ENCODE measurements at places on chromosomes 5 and 9.

DNA sequence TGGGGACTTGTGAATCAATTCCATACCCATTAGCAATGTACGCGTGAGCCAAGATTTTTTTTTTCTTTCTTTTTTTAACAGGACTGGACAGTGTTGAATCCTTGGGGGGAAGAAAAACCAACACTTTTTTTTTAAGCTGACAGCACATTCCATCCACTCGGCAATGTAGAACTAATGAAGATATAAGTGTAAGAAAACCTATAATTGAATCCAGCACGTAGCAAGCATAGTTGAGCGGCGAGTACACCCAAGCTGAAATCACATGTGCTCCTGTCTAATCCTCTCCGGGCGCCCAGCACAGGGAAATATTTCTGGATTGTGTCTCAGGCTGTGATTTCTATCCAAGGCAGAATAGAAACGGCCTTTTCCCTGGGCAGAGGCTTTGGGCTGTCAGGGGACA, 118.2 kb downstream of the BOD1 start:
- DNase-seq, result peak; percentile 5

- DNase-seq, result no peak
Measured at GRCh38 chr5:154277499-154277898, 87.0 kb downstream of the GALNT10 start.

DNA sequence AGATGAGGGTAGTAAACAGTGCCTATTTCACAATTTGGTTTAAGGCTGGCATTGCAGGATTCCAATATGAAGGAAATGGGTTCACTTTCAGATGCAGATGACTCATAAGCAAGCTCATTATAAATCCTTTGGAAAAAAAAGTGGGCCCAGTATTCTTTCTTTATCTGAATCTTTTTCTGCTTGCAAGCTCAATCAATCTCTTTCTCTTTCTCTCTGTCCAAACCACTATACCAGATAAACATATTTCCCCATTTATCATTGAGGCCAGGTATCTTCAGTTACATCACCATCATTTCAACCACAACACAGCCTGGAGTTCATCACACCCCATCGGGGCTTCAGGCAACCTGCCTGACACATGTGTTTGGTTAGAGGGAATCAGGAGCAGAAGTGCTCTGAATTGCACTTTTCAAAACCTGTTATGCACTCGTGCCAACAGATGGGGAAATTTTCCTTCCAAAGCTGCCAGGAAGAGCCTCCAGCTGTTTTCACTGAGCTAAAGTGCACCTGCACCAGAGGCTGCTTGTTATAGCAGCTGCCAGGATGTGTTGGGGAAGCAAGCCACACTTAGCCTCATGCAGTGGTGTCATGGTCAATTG, 30.0 kb upstream of the MAMDC2 start:
- no peak for DNase-seq

DNA sequence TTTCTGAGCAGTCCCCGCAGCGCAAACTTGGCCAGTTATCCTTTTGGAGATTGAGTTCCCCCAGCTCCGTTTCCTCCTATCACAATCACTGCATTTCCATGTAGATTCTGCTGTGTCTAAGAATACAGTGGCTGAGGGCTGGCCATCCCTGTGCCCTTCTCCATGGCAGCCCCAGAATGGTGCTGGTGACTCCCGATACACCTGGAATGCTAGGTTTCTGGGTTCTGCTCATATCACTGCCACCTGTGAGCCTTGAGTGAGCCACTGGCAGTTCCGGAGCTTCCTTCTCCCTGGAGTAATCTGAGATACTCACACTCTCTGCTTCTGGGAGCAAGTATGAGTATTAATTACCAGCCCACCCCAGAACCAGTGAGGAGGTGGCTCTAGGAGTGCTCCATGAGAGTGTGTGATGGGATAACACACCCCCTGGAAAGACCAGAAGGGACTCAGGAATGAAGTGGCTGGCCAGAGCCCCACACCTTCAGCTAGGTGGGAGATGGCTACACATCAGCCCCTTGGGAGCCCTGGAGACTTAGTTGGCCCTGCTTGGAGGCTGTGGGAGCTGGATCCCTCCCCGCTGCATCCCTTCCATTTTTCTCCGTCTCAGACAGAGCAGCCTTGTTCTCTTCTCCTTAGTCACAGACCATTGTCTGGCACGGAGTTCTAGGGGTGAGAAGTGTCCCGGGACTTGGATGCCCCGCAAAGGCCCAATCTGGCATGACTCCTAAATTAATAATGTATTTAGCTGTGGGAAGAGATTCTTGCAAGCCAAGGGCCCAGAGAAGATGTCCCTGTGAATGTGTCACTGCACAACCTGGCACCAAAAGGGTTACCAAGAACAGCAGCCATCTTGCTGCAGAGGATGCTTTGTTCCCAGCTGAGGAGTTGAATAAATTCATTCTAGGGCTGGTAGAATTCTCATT, 4.9 kb downstream of the PCDHGC5 start:
- DNase-seq, result no peak

GRCh38 chr9:99811598-99812383, 9.9 kb upstream of the NR4A3 start:
- DNase-seq, result no peak

- DNase-seq, result no peak
Measured at GRCh38 chr9:130694205-130694604, 625 bp downstream of the EXOSC2 start.

- DNase-seq, result no peak
Measured at GRCh38 chr5:135883441-135883840, 12.2 kb downstream of the IL9 start.

DNA sequence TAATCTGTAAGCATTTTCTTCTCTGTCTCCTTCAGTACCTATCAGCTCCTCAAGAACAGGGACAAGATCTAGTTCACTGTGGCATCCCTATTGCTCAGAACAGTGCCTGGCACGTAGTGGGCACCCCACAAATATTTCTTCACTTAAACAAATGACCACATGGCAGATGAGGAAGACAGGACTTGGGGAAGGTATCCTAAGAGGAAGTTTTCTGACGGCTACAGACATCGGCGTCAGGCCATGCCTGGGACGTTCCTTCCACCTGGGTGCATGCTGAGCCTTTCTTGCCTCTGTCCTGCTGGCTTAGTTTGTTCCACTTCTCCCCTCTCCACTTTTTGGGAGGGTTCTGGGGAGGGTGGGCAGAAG, 60.2 kb downstream of the NEURL1B start:
- DNase-seq, result no peak

GRCh38 chr5:127564002-127564769, 46.7 kb downstream of the PRRC1 start:
- peak; percentile 49 for DNase-seq

GRCh38 chr9:93159601-93160471, 24.1 kb upstream of the WNK2 start:
- DNase-seq, result peak; percentile 72

DNA sequence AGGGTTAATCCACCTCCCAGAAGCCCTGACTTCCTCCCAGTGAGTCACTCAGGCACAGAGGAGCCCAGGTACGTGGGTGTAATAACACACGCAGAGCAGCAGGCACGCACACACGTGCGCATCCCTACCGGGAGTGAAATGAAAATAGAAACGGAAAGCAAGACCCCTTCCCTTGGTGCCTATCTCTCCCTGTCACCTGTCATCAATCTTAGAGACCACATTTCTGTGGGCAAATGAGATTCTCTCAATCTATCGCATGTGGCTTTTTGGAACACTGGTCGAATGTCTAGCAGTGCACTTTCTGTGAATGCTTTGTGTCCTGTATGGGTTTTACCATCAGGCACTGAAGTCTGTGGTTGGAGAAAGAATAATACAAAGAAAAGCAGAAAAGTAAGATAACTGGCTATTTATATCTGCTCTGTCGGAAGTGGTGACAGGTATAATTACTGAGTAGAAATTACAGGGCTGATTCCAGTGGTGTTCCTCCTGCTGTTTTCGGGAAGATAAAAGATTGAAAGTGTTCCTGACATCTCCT, 137.7 kb upstream of the GRIA1 start:
- DNase-seq, result no peak

- DNase-seq, result no peak
Measured at GRCh38 chr9:68692519-68692918, 12.5 kb upstream of the PIP5K1B start.

GRCh38 chr9:72704688-72705375, 183.4 kb downstream of the TMC1 start:
- no peak for DNase-seq
